ENCODE measurements at places on chromosomes 2 and 18.

- H3K27me3 ChIP-seq, result no peaks in the 10 kb centered on the region
- peaks cover 9% of the 10 kb centered on the region for H3K4me1 ChIP-seq
- H3K27ac ChIP-seq, result no peak overlapping the region
- no peak overlapping the region for H3K4me3 ChIP-seq
Observed at GRCh38 chr2:157150747-157151146, 106.8 kb upstream of the GALNT5 start.

DNA sequence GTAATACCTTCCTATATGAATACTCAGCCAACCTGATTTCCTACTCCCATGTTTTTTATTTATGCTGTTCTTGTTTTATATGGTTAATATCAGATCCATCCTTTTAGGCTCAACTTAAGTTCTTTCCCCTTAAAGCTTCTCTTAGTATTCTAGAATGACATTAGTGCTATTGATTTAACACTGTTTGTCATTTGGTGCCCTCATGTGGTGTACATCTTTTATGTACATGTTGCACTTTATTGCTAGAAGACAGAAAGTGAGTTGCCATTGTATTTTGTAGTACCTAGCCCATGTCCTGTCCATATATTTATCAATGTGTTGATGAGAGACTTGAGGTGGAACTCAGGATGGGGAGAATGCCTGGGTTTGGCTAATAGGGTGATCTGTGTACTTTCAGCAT lies 2.5 kb downstream of the HTRA2 start:
- no peak overlapping the region for H3K4me3 ChIP-seq
- H3K27ac ChIP-seq, result no peak overlapping the region
- H3K36me3 ChIP-seq, result peaks cover 26% of the 10 kb centered on the region

- H3K27me3 ChIP-seq, result no peaks in the 10 kb centered on the region
- DNase-seq, result no peak
- no peak overlapping the region for H3K27ac ChIP-seq
- H3K4me1 ChIP-seq, result no peaks in the 10 kb centered on the region
- H3K4me3 ChIP-seq, result no peak overlapping the region
- H3K36me3 ChIP-seq, result no peaks in the 10 kb centered on the region
Observed at GRCh38 chr2:197109326-197109725, 182.8 kb upstream of the PGAP1 start.

DNA sequence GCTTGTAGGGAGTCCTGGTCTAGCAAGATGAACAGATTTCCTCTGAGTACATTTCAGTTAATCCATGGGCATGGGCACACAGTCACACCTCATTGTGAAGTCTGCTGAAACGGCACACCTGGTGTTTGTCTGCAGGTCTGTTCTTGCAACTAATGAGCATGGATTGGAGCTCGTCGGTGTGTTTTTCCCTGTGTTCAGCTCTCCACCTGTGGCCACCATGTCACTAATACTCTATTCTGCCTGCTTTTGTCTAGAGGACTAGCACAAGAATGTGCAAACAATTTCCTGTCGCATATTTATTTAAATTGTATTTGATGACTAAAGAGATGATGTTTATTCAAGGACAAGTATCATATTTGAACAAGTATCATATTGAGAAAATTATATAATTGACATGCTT lies 24.5 kb upstream of the PPP4R1 start:
- peaks cover 28% of the 10 kb centered on the region for H3K4me1 ChIP-seq
- DNase-seq, result no peak
- no peaks in the 10 kb centered on the region for H3K36me3 ChIP-seq
- H3K4me3 ChIP-seq, result no peak overlapping the region

- no peaks in the 10 kb centered on the region for H3K4me1 ChIP-seq
- no peaks in the 10 kb centered on the region for H3K27me3 ChIP-seq
- H3K36me3 ChIP-seq, result no peaks in the 10 kb centered on the region
- no peak overlapping the region for H3K4me3 ChIP-seq
- DNase-seq, result no peak
Observed at GRCh38 chr2:38653715-38654527, 12.0 kb upstream of the GALM start.

DNA sequence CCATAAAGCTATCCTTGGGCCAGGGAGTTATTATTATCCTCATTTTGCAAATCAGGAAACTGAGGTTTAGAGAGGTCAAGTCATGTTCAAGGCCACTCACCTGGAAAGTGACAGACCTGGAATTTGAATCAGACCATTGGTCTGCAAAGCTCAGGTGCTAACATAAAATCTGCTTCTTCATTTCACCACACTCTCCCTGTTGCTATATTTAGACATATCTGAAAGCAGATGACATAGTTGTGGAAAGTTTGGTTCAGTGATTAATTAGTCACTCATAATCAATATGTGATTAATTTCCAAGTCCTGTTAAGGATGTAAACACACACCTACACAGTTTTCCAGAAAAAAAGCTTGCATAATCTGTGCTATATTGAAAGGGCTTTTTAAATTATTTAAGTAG lies 57.4 kb downstream of the LINC00305 start:
- H3K4me3 ChIP-seq, result no peak overlapping the region
- H3K4me1 ChIP-seq, result no peaks in the 10 kb centered on the region
- DNase-seq, result no peak
- no peaks in the 10 kb centered on the region for H3K27me3 ChIP-seq

- H3K4me3 ChIP-seq, result no peak overlapping the region
- no peaks in the 10 kb centered on the region for H3K36me3 ChIP-seq
- H3K27ac ChIP-seq, result no peak overlapping the region
Observed at GRCh38 chr2:64288321-64289193, 144.3 kb upstream of the PELI1 start.

DNA sequence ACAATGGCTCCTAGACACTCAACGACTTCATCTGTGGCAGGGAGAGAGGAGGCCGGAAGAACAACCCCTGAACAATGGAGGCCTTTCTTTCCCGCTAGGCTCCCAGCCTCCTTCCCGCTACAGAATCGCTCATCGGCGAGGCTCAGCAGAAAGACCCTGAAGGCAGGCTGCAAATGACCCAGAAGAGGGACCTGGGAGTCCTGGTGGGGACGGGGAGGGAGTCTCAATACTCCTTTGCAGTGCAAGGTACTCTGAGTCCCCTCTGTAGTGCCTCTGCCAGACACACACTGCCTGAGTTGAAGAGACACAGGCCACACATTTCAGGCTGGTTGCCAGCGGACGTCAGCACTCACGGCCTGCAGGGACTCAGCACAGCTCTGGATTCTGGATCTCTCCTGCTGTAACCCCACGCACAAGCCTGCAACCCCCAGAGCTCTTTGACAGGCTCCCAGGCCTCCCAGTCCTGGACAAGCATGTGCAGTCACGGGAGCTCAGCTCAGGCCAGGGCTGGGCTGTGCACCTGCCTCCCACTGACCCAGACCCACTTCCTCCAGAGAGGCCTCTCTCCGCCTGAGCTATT lies 6.1 kb downstream of the GPR17 start:
- DNase-seq, result no peak
- H3K27me3 ChIP-seq, result no peaks in the 10 kb centered on the region
- no peak overlapping the region for H3K4me3 ChIP-seq
- H3K4me1 ChIP-seq, result peaks cover 4% of the 10 kb centered on the region
- H3K27ac ChIP-seq, result no peak overlapping the region
- H3K36me3 ChIP-seq, result no peaks in the 10 kb centered on the region

DNA sequence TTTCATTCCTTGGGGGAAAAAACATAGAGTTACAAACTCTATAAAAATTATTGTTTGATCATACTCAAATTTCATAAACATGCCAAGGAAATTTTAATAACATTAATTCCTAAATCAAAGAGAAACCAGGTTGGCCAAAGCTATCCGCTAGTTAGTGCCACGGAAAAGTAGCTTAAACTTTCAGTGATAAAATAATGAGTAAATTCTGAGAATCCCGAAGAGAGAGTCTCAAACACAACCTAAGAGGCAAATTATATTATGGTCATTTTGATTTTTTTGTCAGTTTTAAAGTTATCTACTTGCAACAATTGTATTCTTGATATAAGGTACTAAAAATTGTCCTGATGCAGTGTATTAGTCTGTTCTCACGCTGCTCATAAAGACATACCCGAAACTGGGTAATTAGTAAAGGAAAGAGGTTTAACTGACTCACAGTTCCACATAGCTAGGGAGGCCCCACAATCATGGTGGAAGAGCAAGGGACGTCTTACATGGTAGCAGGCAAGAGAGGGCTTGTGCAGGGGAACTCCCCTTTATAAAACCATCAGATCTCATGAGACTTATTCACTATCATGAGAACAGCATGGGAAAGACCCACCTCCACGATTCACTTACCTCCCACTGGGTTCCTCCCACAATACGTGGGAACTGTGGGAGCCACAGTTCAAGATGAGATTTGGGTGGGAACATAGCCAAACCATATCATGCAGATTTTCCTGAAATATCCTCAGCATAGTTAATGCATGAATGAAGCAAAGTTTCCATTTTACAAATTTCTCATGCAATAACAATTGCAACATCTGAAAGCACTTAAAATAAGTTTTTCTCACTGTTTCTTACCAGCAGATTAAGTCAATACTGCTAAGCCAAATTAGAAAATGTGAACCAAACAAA lies 205.9 kb upstream of the STK17B start:
- H3K27ac ChIP-seq, result no peak overlapping the region
- no peaks in the 10 kb centered on the region for H3K27me3 ChIP-seq
- H3K4me3 ChIP-seq, result no peak overlapping the region
- H3K4me1 ChIP-seq, result no peaks in the 10 kb centered on the region
- DNase-seq, result no peak
- H3K36me3 ChIP-seq, result no peaks in the 10 kb centered on the region

DNA sequence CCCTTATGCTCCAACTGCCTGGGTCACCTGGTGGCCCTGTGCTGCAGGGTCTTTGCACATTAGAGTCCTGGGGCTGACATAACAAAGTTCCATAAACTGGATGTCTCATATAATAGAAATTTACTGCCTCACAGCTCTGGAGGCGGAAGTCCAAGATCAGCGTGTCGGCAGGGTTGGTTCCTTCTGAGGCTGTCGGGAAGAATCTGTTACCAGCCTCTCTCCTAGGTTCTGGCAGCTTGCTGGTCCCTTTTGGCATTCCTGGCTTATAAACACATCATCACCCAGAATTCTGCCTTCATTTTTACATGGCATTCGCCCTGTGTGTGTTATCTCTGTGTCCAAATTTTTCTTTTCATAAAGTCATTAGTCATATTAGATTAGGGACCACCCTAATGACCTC lies 170.5 kb downstream of the NDUFA10 start:
- H3K36me3 ChIP-seq, result no peaks in the 10 kb centered on the region
- H3K27ac ChIP-seq, result no peak overlapping the region
- DNase-seq, result no peak
- H3K4me3 ChIP-seq, result no peak overlapping the region

GRCh38 chr2:152657043-152657442 lies 60.2 kb downstream of the PRPF40A start:
- no peaks in the 10 kb centered on the region for H3K27me3 ChIP-seq
- no peak overlapping the region for H3K4me3 ChIP-seq
- H3K4me1 ChIP-seq, result peaks cover 4% of the 10 kb centered on the region
- H3K27ac ChIP-seq, result no peak overlapping the region
- no peak for DNase-seq

DNA sequence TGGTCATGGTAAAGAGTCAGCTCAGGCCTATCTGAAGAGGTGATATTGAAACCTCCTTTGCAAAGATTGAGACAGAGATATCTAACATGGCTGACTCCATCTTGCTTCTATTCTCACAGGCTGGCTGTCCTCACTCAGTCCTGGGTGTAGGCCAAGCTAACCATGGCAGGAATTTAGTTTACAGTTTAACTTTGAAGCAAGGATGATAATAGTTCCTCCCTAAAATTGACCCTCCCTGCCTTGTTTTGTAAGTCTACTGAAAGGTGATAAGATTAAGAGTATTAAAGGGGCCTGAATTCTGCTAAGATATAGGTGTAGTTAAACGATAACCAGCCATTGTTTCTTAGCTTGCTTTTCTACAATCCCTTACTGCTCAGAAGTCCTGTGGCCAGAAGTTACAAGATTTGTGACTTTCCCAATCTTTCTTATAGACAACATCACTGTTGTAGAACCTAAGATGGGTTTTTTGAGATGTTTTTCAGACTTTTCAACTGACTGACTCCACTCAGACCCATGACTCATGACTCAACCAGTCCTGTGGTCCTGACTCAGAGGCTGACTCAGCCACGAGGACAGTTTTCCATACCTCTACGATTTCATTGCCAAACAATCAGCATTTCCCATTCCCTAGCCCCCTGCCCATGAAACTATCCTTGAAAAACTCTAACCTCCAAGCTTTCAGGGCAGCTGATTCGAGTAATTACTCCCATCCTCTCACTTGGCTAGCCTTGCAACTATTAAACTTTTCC lies 195.7 kb upstream of the SESTD1 start:
- H3K27me3 ChIP-seq, result no peaks in the 10 kb centered on the region
- peak overlapping the region; percentile 94 for H3K27ac ChIP-seq
- H3K4me3 ChIP-seq, result no peak overlapping the region
- peaks cover 26% of the 10 kb centered on the region for H3K4me1 ChIP-seq
- DNase-seq, result peak; percentile 83

- H3K27me3 ChIP-seq, result no peaks in the 10 kb centered on the region
- DNase-seq, result no peak
- H3K36me3 ChIP-seq, result no peaks in the 10 kb centered on the region
Observed at GRCh38 chr2:177000061-177000714, 212.4 kb upstream of the HNRNPA3 start.

GRCh38 chr2:62305421-62306176 lies 109.7 kb downstream of the B3GNT2 start:
- DNase-seq, result no peak
- no peak overlapping the region for H3K27ac ChIP-seq
- H3K4me1 ChIP-seq, result peaks cover 25% of the 10 kb centered on the region
- no peak overlapping the region for H3K4me3 ChIP-seq

DNA sequence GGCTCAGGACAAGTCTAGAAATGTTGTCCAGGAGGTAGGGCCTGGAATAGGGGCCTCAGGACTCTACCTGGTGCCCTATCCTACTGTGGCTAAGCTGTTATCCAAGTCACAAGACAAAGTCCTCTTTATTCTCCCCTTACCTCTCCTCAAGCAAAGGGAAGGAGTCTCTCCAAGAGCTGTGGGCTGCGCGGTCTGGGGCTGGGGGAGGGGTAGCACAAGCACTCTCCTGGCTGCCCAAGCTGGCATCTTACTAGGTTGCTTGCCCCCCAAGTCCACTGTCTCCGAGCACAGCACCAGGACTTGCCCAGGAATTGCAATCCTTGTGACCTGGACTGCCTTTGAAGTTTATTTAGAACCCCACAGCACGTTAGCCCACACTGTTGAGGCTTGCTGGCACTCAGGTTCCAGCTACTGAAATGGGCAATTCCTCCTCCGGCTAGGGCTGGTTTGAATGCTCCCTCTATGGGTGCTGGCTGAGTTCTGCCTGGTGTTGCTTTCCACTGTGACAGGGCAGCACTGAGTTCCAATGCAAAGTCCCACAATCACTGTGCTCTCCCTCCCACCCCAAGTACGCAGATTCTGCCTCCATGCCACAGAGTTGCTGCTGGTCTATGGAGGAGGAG lies 18.5 kb downstream of the DHRS9 start:
- DNase-seq, result no peak
- peaks cover 17% of the 10 kb centered on the region for H3K4me1 ChIP-seq
- H3K27me3 ChIP-seq, result no peaks in the 10 kb centered on the region
- H3K27ac ChIP-seq, result no peak overlapping the region
